ENCODE measurements at places on chromosomes 12 and 14.

DNA sequence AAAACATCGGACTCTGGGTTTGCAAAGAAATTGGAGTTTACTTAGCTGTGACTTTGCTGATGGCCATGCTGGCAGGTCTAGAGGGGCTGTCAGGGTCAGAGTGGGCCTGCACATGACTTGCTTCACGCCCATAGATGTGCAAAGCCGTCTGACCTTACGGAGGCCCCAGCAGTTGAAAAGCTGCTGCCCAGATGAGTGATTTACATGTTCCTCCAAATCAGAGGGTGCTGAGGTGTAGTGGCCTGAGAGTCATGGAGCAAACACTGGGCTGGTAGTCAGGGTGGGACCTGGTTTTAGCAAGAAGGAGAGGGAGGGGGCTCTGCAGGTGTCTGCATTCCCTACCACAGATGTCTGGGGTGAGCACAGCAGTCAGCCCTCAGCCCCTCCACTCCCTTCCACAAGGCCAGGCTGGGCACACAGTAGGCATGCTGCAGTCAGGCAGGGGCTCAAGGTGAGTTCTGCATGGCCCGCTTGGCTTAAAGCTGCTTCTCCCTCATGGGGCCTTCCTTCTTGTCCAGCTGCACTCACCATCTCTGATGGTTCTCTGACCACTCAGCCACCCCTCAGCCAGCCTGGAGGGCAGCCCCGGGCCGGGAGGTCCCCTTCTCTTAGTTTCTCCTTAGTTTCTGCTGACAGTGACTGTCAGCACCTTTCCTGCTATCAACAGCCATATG lies 34.2 kb upstream of the EML1 start:
- DNase-seq: no peak

DNA sequence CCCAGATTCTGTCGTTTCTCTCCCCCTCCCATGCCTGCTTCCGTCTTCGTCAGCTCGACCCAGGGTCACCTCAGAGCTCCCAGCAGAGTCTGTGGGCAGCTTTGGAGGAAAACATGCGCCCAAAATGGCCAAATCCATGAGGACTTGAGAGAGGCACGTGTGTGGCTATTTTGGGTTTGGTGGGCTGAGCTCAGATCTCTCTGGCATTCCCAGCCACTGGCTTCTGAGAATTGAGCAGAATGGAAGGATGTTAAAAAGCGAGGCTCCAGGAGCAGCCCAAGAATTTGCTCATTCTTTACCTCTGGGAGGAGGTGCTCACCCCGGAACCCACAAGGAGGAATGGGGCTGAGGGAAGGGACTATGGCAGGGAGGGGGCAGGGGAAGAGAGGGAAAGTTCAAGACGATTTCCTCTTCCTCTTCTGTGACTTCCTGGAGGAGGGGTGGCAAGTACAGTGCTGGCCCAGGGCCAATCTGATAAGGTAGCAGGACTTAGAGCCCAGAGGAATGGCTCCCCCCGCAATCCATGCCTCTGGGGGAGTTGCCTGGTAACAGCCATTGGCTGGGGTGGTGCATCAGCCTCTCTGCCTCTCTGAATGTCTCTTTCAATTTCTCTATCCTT lies 20.1 kb downstream of the TSPAN9 start:
- DNase-seq: no peak

GRCh38 chr12:115146453-115146852 lies 462.5 kb upstream of the TBX3 start:
- no peak for DNase-seq

DNA sequence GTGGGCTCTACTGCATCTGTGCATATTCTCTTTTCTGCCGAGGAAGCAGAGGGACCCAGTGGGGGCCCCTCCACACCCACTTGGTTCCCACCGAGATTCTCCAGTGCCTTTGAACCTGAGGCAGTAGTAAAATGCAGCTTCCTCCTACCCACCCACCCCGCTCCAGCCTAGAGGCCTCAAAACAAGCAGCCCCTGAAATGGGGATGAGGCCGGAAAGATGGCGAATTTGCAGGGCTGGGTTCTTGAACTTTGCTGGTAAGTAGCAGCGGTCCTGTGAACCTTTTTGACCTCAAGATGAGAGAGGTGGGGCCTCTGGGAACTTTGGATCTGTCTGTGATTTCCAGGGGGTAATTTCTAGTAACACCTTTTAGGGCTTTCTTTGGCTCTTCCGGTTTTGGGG lies 15.4 kb downstream of the PLEKHG3 start:
- DNase-seq: no peak
